NCI-H510A treated with DMSO at 0.1 percent for 48 hours (cell line): ENCODE measurements at places on chromosomes 5 and 9.

DNA sequence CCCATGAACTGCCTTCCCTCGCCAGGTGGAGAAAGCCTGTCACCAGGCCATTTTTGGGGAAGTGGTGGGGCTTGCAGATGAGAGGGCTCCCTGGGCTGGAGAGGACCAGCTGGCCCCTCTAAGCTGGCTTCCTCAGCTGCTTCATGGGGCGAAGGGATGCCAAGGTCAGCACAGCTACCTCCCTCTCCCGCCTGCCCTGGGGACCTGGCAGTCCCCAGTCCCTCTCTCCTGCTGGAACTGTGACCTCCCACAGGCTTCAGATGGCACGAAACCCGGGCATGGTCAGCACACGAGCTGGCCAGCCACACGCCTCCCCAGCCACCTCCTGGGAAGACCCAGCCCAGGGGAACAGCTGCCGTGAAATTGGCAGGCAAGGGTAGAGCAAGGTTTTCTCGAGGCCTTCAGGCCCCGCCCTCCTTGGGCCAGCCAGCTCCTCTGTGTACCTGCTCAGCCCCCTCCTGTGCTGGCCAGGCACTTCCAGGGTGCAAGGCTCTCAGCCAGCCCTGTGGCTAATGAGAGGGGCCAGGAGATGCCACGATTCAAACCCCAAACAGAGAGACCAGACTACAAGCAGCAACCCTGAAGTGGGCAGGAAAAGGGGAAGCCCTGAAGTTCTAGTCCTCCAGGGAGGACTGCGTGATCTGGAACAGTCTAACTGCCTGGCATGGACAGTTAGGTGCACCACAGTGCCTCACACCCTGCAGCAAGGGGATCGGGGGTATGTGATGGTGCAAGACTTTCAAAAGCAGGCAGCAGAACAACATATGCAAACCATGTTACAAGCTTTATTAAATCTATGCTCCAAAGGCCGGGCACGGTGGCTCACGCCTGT lies 12.9 kb downstream of the PLPP7 start:
- DNase-seq, result no peak

- DNase-seq, result no peak
Measured at GRCh38 chr5:124512236-124512635, 234.2 kb downstream of the ZNF608 start.

DNA sequence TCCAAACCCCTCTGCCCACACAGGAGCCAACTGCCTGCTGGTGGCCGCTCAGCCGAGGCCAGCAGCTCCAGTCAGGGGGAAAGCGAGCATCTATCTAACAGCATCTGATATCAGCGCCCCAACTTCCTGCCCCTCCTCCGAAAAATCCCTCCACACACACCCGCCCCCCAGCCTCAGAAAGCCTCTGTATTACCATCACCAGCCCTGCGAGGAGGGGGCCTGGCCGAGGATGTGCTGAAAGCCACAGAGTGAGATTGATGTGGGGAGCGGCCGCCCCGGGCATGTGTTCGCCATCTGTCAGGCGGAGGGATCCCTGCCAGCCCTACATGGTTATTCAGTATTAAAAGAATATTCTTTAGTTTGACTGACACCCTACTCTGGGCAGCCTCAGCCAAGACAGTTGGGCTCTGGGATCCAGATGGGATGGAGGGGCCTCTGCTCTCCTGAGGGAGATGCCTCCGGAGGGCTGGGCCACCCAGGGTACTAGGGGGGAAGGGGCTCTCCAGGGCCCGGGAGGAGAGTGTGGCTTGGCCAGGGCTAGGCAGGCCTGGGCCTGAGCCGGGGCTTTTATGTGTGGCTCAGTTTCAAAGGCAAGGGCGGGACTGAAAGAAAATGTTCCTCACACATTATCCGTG lies 98.0 kb downstream of the HSD17B3 start:
- DNase-seq, result no peak

GRCh38 chr9:35225677-35226076 lies 63.9 kb downstream of the UNC13B start:
- DNase-seq, result no peak
